ENCODE measurements at places on chromosomes 5 and 9.

- no peak for DNase-seq
These were observed 8.3 kb downstream of the CIZ1 start for GRCh38 chr9:128182893-128183588.

GRCh38 chr9:81833563-81834345, 94.5 kb upstream of the SPATA31D4 start:
- DNase-seq: no peak

DNA sequence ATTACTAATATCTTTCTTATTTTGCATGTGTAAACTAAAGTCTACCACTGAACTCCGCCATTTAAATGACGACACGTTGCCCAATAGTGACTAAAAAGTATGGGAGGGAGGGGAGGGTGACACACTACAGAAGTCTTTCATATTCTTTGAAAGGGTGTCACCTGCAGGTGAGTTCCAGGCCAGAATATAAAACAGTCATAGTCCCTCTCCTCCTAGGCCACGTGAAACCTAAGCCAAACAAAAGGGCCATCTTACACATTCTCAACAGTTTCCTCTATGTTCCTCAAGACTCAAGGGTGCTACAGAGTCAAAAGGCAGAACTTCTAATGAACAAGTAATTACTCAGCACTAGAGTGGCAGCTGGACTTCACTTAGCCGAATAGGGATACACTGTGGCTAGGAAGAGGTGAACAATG, 6.4 kb downstream of the CEMIP2 start:
- no peak for DNase-seq

DNA sequence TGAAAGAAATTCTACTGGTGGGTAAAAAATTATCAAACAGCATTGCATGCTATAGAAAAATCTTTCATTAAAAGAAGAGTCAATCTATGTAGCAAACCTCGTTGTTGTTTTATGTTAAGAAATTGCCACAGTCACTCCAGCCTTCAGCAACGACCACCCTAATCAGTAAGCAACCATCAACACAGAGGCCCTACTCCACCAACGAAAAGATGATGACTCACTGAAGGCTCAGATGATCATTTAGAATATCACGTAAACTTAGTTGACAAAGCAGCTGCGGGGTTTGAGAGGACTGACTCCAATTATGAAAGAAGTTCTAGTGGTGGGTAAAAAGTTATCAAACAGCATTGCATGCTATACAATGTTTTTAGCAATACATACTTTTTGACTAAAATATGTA, 242.6 kb downstream of the DRD1 start:
- no peak for DNase-seq

GRCh38 chr9:131099102-131099606, 2.8 kb downstream of the AIF1L start:
- DNase-seq: no peak

DNA sequence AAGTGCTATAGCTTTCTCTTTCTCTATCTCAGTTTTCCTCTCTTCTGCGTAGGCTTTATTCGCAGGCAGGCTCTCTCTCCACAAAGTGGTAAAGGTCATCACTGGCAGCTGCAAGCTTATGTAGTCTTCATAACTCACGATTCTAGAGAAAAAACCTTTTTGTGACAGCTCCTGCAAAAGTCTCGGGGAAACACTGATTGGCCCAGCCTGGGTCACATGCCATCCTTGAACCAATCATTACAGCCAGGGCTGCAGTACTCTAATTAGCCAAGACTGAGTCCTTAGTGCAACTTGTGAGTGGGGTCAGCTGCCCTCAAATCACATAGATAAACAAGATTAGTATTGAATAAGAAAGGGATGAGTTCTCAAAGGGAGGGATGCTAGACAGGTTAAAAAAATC, 18.3 kb upstream of the FRMPD1 start:
- no peak for DNase-seq

DNA sequence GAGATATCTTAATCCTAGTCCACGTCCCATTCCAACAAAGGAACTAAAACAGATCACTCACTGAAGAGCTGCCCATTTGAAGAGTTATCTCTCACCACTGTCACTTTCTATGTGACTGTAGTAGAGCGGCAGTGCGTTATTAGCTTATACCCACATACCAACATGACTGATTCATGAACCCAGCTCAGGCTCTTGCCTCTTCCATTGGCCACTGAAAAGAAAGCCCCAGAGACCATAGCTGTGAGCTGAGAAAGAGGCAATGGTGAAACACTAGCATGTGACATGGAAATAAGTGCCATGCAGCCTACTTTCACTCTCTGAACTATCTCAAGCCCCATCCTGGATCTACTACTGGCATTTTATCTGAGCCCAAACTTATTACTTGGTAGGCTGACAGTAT, 151.7 kb upstream of the MOCS2 start:
- no peak for DNase-seq

GRCh38 chr9:95499046-95499676, 17.6 kb downstream of the PTCH1 start:
- no peak for DNase-seq

- no peak for DNase-seq
These were observed 12.1 kb downstream of the HCN1 start for GRCh38 chr5:45684118-45684517.

- no peak for DNase-seq
These were observed 36.5 kb upstream of the TENT4A start for GRCh38 chr5:6676702-6677101.

DNA sequence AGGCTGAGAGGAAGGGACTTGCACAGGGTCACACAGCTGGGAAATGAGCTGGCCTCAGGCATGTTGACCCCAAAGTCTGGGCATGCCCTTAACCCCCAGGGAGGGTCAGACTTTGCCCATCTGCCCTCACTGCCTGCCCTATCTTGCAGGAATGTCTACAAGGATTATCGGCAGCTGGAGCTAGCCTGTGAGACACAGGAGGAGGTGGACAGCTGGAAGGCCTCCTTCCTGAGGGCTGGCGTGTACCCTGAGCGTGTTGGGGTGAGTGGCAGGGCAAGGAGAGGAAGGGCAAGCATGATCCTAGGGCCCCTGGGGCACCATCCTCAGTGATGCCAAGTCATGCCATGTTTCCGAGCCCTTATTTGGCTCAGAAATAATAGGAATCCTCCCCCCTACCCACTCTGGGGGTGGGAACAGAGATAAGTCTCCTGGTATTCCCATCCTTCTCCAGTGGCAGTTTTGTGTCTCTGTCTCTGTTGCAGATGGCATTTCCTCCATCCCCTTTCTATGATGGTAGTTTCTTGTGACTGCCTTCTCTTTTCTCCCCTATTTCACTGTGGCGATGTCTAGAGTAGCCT, 28.5 kb downstream of the GOLGA2 start:
- no peak for DNase-seq

- no peak for DNase-seq
These were observed 196.4 kb downstream of the RFX3 start for GRCh38 chr9:3329361-3329760.

DNA sequence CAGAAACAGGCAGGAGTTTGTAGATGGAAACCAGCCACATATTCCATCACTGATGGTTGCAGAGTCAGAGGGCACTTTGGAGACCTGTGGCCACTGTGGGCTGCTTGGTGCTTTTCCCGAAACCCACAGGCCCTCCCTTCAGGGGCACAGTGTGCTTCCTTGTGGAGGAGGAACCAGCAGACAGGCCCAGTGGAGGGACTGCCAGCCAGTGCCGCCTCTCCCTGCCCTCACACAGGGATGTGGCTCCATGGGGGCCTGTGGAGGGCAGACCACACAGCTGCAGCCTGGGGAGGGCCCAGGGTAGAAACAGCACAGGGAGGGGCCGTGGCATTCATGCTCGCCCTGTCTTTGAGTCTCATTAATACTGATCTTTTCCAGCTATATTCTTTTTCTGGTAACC, 35.2 kb downstream of the CEP72 start:
- DNase-seq: no peak

DNA sequence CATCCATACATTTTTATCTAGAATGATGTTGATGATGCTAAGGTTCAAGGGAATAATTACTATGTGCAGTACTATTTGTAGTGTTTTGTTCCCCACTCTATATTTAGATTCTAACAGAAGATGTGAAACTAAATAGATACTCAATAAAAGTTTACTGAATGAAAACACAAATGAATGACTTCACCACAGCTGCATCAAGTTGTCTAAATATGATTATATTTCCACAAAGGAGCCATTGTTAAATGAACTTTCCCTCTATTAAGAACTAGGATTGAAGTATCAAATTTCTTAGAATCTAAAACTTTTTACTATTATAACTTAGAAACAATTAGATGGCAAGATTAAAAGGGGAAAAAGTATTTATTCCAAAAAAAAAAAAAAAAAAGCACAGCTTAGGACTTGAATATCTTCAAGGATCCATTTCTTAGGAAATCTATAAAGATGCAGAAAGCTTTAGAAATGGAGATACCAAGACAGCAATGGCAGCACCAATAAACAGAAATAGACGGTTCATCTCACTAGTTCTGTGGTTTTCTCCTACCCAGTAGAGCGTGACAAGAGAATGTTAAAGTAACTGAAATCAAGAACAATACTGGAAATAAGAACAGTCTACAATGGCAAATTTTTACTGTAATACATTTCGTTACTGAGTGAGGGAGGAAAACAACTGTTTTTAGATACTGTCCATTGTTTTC, 347.6 kb downstream of the EBF1 start:
- DNase-seq: no peak

- no peak for DNase-seq
These were observed 37.9 kb downstream of the LURAP1L start for GRCh38 chr9:12812710-12813109.

Measured in stimulated activated CD8-positive, alpha-beta memory T cell treated with anti-CD3 and anti-CD28 coated beads, Interleukin-7, amount 100 ng/mL, for 1 hour (primary cell).